NCI-H510A treated with DMSO at 0.1 percent for 48 hours (cell line): ENCODE measurements at places on chromosomes 6 and 20.

- DNase-seq = no peak
Measured at GRCh38 chr6:136158387-136158821, 91.7 kb downstream of the MTFR2 start.

DNA sequence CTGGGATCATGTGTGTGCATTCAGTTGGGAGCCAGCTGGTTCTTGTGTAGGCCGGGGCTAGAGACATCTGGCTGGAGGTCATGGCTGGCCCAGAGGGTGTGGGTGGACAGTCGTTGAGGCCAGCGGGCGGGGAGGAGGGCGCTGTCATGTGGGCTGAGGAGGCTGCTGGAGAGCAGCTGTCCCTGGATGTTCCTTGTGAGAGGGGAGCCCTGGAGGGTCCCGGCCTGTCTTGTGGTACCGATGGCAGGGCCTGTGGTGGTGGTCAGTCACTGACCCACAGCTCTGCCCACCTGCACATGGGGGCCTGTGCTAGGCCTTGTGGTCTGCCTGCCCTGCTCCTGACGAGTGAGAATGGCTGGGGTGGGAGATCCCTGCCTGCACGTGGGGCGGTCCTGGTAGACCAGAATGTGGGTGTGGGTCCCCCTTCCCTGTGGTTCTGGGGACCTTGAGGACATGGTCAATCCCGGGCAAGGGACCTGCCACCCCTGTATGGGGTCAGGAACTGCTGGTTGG lies 1.9 kb upstream of the C20orf204 start:
- DNase-seq = no peak

- no peak for DNase-seq
Measured at GRCh38 chr20:9949563-9949962, 85.2 kb upstream of the ANKEF1 start.

GRCh38 chr6:13992417-13993055 lies 67.8 kb downstream of the RNF182 start:
- DNase-seq = no peak

- DNase-seq = no peak
Measured at GRCh38 chr20:56630086-56630493, 984 bp downstream of the TFAP2C start.

DNA sequence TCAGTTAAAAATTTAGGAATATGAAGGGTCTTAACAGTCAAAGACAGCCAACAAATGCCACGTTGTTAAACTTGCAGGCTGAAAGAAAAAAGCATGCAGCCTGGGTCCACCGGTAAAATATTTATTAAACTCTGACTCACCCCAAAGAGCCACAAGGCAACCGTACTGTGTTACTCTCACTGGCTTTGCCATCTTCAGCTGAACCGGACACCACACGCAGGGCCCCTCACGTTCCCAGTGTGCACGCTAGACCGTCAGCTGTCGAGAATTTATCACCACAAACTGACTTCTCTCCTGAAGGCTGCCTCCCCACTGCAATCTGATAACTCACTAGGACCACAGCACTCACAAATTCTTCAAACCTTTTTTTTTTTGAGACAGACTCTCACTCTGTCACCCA lies 30.7 kb downstream of the HUS1B start:
- no peak for DNase-seq

- DNase-seq = no peak
Measured at GRCh38 chr6:17448165-17448564, 54.8 kb downstream of the CAP2 start.

DNA sequence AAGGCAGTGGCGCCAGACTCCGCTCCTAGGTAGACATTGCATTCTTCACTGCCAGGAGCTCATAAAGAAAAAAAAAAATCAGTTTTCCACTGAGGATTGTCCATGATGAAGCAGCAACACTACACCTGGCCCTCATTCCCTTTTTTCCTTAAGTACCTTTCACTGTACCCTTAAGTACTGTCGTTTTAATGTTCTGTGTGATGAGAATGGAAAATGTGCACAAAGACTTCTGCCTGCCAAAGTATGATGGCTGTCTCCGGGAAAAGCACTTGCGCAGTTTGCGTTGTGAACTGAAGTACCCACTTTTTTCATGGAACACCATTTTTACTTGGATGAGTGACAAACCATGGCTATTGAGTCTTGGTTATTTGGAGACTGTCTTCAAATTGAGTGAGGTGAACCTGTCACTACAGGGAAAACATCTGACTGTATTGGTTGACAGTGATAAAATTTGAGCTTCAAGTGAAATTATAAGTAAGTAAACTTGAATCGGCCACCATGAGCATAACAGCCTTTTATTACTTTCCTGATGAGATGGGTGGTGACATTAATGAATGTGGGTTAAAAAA lies 104.8 kb downstream of the NCOA3 start:
- DNase-seq = peak; percentile 54

DNA sequence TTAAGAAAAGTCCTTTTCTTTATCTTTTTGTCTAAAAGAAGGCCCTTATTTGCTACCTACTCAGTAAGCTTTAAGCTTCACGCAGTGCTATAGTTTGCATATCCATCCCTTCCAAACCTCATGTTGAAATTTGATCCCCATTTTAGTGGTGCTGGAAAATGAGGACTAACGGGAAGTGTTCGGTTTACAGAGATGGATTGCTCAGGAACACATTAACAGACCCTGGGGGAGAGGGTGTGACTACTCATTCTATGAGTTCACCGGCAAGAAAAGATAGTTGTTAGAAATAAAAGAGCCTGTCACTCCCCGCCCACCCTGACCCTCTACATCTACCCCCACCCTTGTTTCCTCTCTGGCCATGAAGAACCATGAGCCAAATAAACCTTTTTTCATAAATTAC lies 546.2 kb downstream of the MEI4 start:
- no peak for DNase-seq

GRCh38 chr6:39226639-39227329 lies 2.5 kb downstream of the KCNK5 start:
- no peak for DNase-seq

DNA sequence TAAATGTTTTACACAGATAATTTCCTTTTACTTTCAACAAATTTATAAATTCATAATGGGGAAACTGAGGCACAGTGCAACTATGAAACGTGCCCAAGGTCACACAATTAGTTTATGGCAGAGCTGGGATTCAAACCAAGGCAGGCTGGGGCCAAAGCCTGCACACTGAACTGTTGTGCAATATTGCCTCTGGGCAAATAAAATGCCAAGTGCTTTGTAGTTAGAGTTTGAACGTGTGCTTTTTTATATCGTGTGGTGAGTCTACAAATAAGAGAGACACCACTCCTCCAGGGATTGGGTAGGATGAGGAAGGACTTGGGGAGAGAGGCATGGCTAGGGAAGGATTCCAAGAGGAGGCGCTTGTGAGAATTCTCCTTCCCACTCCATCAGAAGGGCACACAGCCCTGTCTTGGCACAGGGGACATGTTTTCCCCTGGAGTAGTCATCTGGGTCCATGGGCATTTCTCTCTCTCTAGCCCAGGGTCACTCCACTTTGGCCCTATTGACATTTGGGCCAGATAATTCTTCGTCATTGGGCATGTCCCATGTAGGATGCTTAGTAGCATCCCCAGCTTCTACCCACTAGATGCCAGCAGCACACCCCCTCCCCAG lies 2.8 kb upstream of the CDH22 start:
- DNase-seq = no peak

GRCh38 chr6:159059885-159060506 lies 15.2 kb upstream of the TAGAP start:
- no peak for DNase-seq

DNA sequence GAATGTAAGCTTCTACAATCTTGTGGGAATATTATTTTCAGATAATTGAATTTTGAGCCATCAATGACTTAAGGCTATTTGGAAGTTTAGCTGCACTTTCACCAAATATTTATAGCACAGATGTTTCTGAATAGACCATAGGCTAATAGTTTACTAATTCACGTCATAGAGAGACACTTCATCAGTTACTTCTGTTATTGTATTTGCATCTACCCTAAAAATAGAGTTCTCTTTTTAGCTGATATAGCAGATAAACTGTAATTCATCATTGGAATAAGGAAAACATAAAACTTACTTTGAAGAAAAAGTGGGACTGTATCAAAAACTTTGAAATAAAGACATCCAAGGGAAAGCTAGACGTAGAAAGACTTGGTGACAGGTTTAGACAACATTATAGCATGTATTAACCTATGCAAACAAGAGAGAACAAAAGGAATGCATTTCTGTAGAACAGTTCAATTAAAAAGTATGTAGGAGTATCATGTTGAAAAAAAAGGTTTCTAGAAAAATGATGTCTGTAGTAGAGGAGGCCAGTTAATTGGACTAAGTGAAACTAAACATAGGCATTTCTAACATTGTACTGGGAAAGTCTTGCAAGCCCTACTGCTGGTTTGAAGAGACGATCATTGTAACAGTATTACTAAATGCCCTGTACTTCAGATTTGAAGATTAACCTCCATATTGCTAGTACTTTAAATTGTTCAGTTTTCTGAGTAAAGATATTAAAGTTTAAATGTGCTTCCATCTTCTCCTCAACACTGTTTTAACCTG lies 123.3 kb downstream of the ZFAND3 start:
- no peak for DNase-seq

- no peak for DNase-seq
Measured at GRCh38 chr6:74750826-74751225, 455.0 kb downstream of the COL12A1 start.

GRCh38 chr6:39381550-39382140 lies 59.1 kb upstream of the KCNK16 start:
- DNase-seq = no peak

GRCh38 chr6:29755295-29755871 lies 32.1 kb downstream of the HLA-F start:
- no peak for DNase-seq

DNA sequence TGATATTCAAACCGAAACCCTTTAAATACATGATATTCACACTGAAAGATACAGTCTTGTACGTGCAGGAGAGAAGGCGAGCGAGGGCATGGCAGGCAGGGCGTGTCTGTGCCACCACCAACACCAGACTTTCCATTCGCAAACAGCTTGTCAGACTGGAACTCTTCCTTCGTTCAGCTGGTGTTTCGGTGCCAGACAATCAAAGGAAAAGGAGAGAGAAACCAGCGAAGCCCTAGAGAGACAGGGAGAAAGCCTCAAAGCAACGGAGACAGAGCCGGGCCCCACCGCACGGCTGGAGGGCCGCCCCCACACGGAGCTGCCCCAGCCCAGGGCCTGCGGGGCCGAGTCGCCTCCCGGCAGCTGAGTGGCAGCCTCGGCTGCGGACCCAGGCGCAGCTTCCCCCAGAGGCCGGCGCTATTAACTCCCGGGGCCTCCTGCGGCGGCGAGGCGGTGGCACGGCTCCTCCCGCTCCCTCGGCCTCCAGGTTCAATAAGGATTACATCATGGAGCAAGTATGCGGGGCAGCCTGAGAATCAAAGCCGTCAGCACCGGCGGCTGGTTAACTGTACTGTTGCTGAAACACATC lies 32.1 kb upstream of the NR2E1 start:
- DNase-seq = peak; percentile 37

- DNase-seq = no peak
Measured at GRCh38 chr6:149701714-149702113, 16.2 kb downstream of the LATS1 start.

DNA sequence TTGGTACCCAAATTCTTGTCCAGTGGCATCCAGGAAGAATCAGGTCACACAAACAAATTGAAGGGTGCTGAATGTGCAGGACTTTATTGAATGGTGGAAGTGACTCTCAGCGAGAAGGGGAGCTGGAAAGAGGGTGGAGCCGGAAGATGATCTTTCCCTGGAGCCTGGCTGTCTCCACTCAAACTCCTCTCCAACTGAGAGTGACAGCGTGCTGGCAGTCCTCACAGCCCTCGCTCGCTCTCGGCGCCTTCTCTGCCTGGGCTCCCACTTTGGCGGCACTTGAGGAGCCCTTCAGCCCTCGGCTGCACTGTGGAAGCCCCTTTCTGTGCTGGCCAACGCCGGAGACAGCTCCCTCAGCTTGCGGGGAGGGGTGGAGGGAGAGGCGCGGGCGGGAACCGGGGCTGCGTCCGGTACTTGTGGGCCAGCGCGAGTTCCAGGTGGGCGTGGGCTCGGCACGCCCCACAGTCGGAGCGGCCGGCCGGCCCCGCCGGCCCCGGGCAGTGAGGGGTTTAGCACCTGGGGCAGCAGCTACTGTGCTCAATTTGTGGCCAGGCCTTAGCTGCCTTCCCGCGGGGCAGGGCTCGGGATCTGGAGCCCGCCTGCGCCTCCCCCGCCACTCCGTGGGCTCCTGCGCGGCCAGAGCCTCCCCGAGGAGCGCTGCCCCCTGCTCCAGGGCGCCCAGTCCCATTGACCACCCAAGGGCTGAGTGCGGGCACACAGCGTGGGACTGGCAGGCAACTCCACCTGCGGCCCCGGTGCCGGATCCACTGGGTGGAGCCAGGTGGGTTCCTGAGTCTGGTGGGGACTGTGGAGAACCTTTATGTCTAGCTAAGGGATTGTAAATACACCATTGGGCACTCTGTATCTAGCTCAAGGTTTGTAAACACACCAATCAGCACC lies 26.7 kb upstream of the MBOAT1 start:
- DNase-seq = peak; percentile 64

DNA sequence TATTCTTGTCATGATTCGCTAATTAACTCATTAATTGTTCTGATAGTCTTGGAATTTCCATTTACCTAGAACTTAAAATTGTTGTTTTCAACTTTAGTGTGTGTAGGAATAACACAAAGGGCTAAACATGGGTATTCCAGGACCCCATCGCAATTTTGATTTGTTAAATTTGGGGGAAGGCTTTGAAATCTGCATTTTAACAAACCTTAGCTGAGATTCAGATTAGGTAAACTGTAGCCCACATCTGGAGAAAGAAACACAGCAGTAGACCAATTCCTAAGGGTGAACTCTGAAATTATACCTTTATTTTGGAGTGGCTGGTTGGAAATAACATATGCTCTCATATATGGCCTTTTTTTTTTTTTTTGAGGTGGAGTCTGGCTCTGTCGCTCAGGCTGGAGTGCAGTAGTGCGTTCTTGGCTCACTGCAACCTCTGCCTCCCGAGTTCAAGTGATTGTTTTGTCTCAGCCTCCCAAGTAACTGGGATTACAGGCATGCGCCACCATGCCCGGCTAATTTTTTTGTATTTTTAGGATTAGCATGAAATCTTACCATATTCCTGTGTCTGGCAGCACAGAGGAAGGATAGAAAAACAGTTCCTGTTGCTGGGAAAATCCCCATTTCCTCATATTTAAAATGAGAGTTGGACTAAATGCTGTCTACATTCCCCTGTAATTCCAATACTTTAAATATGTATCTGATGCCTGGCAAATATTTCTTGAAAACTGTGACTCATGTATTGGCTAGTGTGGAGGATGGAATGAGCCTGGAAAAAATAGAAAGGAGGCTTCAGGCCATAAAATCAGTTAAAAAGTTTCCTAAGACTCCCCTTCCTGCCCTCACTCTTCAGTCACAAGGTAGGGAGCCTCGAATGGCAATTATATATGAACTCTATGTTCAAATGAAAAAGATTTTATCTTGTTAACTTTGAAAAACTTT lies 96.7 kb upstream of the FAM184A start:
- no peak for DNase-seq

- no peak for DNase-seq
Measured at GRCh38 chr20:19682249-19682648, 75.8 kb upstream of the RIN2 start.

- no peak for DNase-seq
Measured at GRCh38 chr20:1315804-1316203, 13.1 kb downstream of the SDCBP2 start.

GRCh38 chr6:74458536-74458935 lies 747.3 kb downstream of the COL12A1 start:
- no peak for DNase-seq
